Peyer's patch (tissue), 4 donors: ENCODE measurements at places on chromosomes 6 and 20. TPM values are rescaled to one million over a fixed set of nuclear protein-coding genes. Genes with fewer than 3 reads are reported as not detected.

DNA sequence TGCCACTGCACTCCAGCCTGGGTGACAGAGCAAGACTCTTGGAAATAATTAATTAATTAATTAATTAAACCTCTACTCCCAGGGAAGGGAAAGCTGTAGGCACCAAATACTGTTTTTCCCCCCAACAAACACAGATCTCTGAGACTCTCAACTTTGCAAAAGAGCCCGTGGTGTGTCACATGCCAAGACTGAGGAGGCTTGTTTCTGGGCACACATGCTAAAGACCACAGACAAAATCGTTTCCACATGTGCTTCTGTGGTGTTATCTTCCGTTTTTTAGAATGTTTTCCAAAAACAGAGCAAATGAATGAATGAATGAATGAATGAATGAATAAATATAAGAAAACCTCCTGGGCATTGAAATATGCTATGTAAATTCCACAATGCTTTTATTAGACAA lies 55.6 kb upstream of the ATXN1 start:
- no peaks in the 10 kb centered on the region for H3K4me1 ChIP-seq
- H3K36me3 ChIP-seq: no peaks in the 10 kb centered on the region
- no peak for DNase-seq
- H3K27ac ChIP-seq: no peak overlapping the region

DNA sequence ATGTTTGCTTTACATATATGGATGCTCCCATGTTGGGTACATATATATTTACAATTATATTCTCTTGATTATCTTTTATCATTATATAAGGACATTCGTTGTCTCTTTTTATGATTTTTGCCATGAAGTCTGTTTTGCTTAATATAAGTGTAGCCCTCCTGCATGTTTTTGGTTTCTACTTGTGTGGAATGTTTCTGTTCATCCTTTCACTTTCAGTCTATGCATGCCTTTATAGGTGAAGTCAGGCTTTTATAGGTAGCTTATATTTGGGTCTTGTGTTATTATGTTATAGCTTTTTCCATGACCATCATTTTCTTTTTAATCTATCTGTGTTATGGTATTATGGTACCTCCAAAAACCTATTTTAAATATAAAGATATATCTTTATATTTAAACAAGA lies 612.5 kb upstream of the HS3ST5 start:
- no peak for DNase-seq
- no peaks in the 10 kb centered on the region for H3K36me3 ChIP-seq
- H3K27ac ChIP-seq: no peak overlapping the region
- H3K4me1 ChIP-seq: no peaks in the 10 kb centered on the region
- no peak overlapping the region for H3K4me3 ChIP-seq

DNA sequence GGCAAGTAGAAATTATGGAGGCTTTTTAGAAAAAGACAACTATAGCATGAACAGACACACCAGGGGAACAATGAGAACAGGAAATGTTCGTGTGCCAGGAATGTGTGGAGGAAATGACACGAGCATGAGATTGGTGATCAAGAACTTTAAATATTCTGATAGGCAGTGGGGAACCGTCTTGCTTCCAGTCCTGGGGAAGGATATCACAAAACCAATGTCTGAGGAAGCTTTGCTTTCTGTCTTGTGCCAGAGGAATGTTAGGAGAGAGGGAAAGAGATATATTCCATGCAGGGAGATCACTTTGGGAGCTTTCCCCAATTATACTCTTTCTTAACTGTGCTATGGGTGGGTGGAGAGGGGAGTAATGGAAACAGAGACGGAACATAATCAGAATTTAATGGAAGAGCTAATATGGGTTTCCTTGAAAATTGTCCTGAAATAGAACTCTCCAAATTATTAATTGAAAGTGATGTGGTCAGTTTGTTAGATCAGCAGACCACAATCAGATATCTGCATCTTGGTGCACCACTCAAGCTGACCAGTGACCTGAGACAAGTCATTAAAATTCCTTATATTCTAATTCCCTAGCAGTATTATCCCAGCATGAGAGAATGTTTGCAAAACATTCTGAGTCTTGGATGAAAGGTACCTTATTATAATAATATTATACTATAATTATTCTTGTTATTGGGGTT lies 178.2 kb downstream of the SOX4 start:
- no peak for DNase-seq
- no peaks in the 10 kb centered on the region for H3K27me3 ChIP-seq
- H3K27ac ChIP-seq: no peak overlapping the region

DNA sequence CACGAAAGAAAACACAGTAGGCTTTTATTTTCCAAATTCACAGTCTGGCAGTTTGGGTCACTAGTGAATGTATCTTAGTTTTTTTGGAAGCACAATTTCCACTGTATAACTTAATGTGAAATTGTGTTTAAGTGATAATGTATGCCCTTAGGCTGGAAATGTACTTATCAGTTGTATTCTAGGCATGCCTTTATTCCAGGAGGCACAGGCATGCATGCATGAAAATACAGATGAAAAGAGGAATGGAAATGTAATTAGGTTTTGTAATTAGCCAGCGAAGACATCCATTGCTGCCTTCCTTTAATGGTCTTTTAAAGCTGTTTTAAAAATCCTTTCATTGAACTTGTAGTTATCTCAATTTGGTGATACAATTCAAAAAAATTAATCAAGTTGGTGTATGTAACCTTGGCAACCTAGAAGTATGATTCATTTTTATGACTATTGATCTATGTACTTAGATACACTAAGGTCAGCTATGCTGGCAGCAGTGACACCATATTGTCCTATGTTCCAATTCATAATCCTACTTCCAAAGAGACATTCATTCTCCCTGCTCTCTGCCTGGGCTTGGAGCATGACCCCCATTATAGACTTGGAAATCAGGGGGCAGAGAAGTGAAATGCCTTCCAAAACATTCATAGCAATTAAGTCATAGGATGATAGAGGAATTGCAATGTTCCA lies 73.1 kb downstream of the SNAP25 start:
- H3K27me3 ChIP-seq: no peaks in the 10 kb centered on the region
- no peaks in the 10 kb centered on the region for H3K4me1 ChIP-seq
- H3K27ac ChIP-seq: no peak overlapping the region
- no peaks in the 10 kb centered on the region for H3K36me3 ChIP-seq
- no peak overlapping the region for H3K4me3 ChIP-seq
- DNase-seq: no peak

The FOXA2 gene
- total RNA-seq: 9.1 TPM

- DNase-seq: no peak
- H3K4me3 ChIP-seq: no peak overlapping the region
- H3K4me1 ChIP-seq: no peaks in the 10 kb centered on the region
- H3K27ac ChIP-seq: no peak overlapping the region
- no peaks in the 10 kb centered on the region for H3K27me3 ChIP-seq
Observed at GRCh38 chr6:80541886-80542285, 435.4 kb downstream of the BCKDHB start.

GRCh38 chr6:29850011-29850553 lies 22.5 kb downstream of the HLA-G start:
- no peak overlapping the region for H3K27ac ChIP-seq
- H3K36me3 ChIP-seq: no peaks in the 10 kb centered on the region
- peak overlapping the region; percentile 39 for H3K4me3 ChIP-seq
- no peaks in the 10 kb centered on the region for H3K4me1 ChIP-seq
- DNase-seq: peak; percentile 54

The FAM209B gene
- total RNA-seq: not detected

The SRC gene
- total RNA-seq: 85.8 TPM

The BLCAP gene
- total RNA-seq: 114 TPM

GRCh38 chr20:38278763-38279162 lies 18.2 kb upstream of the KIAA1755 start:
- DNase-seq: no peak
- no peaks in the 10 kb centered on the region for H3K36me3 ChIP-seq
- no peaks in the 10 kb centered on the region for H3K27me3 ChIP-seq
- no peak overlapping the region for H3K4me3 ChIP-seq
- no peaks in the 10 kb centered on the region for H3K4me1 ChIP-seq
- no peak overlapping the region for H3K27ac ChIP-seq
